GDM1 (cell line): ENCODE measurements at places on chromosomes 5 and 9.

DNA sequence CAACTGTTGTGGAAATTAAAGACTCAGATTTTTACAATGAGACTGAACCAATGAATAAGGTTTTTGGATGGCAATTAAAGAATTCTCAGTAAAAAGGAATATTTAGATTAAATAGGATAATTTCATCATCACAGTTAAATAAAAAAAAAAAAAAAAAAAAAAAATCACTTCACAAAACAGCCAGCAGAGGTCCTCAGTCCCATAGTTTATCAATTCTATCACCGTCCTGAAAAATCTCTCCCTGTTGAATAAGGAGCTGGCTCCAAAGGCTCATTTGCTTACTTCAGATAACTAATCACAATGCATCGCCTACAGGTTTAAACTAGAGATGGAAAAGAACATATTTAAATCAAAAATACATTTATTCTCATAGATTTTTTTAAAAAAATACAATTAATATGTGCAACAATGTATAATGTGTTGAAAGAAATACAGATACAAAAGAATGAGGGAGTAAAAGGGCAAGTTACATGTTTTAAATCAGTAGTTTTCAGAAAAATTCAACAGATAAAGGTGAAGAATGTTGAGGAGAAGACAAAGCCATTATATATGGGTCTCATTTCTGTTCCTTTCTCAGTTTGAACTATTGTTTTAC, 175.8 kb upstream of the CHD1 start:
- DNase-seq: no peak

DNA sequence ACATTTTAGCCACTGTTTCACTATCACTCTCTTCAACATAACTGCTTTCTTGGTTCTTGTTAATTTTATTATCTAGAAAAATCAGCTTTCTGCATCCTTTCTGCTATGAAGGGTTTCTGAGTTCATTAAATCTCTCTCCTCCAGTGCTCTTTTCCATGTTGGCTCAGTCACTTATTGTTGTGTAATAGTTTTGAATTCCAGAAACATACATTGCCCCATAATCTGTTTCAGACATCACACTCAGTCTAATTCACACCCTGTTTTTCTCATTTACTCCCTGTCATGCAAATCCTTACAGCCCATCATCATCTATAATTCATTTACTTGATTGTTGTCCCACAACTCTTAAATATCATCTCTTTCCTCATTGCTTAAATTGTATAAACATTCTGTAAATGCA, 176.1 kb upstream of the CDH12 start:
- DNase-seq: no peak

DNA sequence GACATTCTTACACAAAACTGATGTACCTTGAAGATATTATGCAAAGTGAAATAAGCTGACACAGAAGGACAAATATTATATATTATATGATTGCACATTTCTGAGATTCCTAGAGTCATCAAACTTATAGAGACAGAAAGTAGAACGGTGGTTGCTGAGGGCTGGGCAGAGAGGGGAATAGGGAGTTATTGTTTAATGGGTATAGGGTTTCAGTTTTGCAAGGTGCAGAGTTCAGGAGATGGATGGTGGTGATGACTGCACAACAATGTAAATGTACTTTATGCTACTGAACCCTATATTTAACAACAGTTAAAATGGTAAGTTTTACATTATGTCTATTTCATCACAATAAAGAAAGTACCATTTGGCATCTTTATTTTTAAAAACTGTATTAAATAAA, 315.8 kb upstream of the POU5F2 start:
- no peak for DNase-seq

DNA sequence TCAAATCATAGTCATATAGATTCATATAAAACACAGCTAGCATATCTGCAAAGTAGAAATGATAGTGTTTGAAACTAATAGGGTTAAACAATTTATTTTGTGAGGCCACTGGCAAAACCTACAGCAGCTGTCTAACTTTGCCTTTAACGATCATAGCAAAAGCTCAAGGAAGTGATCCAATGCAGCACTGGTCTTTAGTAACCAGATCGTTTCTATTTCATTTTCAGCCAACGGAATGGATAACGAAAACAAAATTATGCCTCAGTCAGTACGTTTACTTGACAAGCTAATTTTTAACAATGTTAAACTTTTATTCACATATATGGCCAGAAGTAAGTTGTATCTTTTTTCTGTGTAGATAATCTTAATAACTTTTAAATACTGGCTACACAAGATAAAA, 17.7 kb downstream of the MLLT3 start:
- DNase-seq: peak; percentile 8

GRCh38 chr5:66597183-66597757, 1.1 kb downstream of the MAST4 start:
- DNase-seq: no peak

DNA sequence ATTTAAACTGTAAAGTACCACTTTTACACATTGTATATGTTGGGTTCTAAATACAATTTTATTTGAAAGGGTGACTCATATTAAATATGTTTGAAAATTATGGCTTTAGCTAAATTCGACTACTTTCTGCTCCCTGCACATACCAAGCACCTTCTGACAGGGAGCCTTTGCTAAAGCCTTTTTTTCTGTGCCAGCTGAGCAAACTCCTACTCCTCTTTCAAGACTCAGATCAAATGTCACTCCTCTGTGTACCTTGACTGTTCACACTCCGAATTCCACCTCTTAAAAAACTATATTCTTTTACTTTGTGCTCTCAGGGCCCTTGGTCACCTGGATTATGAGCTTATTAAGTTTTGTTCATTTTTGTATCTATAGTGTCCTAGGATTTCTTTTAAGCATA, 6.5 kb upstream of the OXCT1 start:
- no peak for DNase-seq

- DNase-seq: no peak
Measured at GRCh38 chr5:106522296-106522695, 1148.4 kb downstream of the EFNA5 start.

DNA sequence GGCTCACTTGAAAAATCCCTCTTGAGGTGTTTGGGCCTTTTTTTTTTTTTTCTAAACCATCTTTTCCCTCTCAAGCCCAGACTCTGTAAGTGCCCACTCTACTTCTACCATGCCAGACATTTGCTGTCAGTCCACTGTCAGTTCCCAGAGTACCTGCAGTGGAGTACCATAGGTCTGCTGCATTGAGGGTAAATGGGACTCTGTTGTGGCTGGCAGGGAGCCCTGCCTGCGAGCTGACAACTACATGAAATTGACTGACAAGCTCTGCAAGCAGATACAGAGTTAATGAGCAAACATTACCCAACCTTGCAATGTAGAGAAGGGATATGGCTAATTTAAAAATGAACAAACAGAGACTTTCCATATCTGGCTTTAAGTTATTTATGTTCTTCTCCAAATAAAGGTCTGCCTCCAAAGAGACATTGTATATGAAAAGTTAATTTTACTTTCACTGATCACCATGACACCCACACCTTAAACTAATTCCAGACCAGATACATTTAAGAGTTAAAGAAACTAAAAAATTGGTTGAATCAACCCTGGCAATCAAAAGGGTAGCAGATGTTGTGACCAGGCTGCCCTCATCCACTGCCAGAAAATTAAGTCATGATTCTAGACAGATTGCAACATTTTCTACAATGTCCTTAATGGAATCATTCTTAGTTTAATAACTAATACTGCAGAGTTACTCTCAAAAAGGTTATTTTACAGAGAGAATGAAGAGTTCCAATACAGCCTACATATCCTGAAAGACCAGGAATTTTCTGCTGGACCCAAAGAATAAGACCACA, 100.4 kb upstream of the PAM start:
- no peak for DNase-seq

DNA sequence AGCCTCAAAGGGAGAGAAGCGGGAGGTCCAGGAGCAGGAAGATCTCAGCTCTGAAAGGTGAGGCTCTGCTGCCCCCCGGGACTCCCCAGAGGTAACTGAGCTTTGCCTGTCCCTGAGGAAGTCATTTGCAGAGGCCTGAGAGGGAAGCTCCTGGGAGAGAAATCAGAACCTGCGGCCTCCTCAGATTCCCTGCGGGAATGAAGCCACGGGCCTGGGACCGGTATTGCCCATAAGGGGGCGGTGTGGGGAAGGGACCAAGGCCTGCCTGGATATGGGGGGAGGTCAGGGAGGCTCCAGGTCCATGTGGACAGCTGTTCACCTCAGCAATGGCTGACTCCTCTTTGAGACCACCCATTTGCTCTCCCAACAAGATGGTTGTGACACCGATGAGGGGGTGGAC, 1.3 kb downstream of the SPATA31E1 start:
- DNase-seq: no peak

DNA sequence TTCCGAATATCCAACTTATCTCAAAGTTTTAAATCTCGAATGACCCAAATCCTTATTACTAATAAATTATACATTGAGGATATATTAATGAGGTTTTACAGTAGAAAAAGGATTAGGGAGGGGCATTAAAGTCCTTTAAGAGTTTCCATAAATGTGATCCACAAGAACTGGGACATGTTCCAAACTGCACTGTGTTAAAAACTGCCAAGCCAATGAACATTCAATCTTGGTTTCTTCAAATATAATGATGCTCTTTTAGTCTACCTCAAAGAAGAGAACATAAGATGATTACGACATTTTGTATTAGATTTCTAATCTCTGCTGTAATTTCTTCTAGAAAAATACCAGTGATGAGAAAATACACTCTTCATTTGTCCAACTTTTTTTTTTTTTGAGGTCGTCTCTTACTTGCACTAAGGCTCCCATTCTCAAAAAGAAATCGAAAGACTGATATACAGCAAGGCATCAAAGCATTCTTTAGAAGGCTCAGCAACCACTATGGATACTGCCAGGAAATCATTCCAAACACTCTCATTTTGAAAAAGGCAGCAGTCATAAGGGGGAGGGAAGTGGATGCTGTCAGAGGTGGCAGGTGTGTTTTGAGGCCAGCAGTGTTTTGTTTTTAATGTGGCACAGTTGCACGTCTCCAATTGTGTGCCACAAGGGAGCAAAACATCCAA, 1.7 kb downstream of the PTAR1 start:
- DNase-seq: no peak

GRCh38 chr5:117812861-117813260, 1175.5 kb downstream of the DTWD2 start:
- DNase-seq: no peak

DNA sequence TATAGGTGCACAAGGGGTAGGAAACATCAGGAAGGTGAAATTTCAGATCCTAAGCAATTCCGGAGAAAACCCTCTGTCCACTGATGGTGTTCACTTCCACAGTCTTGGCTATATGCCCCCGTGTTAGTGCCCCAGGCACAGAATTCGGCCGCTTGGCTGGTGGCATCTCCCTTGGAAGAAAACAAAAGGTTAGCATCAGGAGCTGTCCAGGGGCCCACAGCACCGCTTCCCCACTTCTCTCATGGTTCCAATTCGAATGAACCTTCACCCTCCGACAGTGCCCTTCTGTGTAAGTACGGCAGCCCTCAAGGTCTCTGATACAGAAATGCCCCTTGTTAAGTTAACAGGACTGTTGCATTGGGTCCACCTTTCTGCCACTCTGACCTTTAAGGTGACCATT, 409.0 kb downstream of the GADD45G start:
- no peak for DNase-seq

- no peak for DNase-seq
Measured at GRCh38 chr9:121631978-121632418, 19.4 kb upstream of the DAB2IP start.

DNA sequence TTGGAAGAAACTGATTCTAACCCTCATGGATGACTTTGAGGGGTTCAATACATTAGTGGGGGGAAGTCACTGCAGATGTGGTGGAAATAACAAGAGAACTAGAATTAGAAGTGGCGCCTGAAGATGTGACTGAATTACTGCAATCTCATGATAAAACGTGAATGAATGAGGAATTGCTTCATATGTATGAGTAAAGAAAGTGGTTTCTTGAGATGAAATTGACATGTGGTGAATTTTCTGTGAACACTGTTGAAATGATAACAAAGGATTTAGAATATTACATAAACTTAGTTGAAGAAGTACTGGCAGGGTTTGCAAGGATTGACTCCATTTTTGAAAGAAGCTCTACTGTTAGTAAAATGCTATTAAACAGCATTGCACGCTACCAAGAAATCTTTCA, 113.0 kb downstream of the UGCG start:
- DNase-seq: no peak

GRCh38 chr5:138574744-138575193, 432 bp downstream of the HSPA9 start:
- no peak for DNase-seq

- no peak for DNase-seq
Measured at GRCh38 chr9:16484744-16485143, 385.7 kb downstream of the BNC2 start.

- DNase-seq: no peak
Measured at GRCh38 chr5:60992871-60993270, 47.9 kb downstream of the NDUFAF2 start.

DNA sequence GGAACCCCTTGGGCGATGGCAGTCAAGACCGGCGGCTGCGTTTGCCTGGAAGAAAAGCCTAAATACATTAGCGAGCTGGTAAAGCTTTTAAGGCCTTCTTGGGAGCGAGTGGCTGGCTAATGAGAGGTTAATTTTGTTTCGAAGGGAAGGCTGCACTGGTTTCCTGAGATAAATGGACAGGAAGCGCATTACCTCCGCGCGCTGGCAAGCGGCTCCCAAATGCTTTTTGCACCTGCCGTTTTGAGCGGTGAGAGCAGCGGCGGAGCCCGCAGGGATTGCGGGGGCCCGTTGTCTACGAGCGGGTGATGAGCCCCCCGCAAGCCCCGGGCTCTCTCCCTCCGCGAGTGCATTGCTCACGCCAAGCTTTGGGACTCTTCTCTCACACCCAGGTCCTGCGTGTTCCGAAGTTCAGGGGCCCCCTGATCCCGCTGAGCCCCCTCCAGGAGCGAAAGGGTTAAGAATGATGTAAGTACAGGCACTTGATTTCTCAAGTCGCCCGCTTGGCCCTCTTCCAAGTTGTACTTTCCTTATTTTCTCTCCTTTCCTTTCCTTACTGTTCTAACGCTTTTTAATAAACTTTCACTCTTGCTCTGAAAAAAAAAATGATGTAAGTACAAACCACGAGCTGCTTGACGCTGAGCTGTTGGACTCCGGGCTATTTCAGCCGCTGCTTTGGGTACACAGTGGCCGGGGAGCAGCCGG, 3.1 kb upstream of the RGMB start:
- DNase-seq: no peak

DNA sequence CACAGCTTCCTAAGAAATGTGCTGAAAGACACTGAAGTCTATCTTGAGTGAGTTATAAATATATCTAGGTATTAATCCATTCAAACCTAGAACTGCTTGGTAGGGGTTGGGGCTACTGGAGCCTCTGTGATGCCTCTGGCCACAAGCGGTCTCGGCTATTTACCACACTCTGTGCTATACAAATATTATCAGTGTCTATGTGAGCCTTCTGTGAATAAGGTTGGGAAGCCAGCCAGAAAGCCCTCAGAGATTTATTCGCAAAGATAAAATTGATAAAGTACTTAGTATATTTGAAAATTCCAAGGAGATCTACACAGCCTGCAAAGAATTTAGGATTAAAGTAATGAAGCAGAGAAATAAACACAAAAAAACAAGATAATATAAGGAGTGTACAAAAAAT, 41.4 kb downstream of the LIFR start:
- DNase-seq: no peak

DNA sequence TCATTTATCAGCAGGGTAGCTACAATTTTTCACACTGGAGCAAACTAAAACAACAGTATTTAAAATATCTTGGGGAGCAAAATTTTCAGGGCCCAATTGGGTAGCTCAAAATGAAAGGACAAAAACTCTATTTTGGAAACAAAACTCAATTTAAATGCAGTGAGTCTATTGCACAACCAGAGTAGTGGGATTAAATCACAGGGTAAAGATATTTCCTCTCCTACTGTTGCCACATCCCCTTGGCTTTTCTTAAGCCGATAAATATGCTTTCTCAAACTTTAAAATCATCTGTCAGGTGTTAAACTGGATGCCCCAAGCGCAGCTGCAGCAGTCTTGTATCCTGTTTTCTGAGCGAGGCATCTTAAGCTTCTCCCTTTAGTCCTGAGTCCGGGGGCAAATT, 1474.3 kb upstream of the CDH9 start:
- DNase-seq: no peak
